ENCODE measurements at places on chromosomes 16 and 17.

GRCh38 chr17:16121915-16122314 is 93.4 kb downstream of the NCOR1 start:
- DNase-seq, result no peak

DNA sequence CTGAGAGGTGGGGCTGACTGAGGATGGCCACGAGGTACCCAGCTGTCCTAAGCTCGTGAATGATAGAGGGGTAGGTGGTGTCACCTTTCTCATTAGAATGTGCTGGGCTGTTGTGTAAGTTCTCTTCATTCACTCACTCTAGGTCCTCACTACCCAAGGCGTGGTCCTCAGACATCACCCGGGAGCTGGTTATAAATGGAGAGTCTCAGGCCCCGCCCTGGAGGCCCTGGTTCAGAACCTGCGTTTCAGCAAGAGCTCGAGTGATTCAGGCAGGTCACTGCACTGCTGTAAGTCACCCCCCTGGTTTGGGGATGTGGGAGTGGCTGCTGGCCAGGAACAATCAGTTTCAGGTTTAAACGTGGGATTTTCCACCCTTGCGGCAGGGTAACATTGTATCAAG is 139.8 kb downstream of the FOXL1 start:
- no peak for DNase-seq

GRCh38 chr17:41676058-41676419 is 12.6 kb upstream of the EIF1 start:
- DNase-seq, result no peak

DNA sequence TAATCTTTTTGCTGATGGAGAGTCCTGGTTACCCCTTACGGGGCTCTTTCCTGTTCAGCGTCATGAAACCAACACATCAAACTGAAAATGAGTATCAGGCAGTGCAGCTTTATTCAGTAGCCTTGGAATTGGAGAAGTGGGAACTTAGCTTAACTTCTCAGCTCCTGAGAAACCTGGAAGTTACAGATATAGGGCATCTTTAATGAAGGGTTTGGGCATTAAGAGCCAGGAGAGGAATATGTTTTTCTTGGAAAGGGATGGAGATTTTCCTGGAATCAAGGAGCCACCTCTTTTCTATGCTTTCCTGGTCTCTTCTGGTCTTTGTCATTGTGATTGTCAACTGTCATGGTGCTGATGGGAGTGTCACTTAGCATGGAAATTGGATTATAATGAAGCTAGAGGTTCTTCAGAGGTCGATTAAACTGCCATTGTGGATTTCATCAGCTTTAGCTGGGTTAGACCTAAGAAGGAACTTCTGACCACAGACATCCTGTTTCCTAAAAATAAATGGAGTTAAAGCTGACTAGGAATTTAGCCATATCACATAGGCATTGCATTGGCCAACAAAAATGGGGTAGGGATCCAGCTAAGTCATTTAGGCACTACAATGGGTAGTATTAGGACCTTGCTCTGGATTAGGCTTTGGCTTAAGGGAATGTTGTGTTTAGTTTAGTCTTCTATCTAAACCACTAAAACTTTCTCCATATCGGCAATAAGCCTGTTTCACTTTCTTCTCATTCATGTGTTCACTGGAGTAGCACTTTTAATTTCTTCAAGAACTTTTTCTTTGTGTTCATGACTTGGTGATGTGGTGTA is 186.4 kb downstream of the BCAS3 start:
- no peak for DNase-seq

DNA sequence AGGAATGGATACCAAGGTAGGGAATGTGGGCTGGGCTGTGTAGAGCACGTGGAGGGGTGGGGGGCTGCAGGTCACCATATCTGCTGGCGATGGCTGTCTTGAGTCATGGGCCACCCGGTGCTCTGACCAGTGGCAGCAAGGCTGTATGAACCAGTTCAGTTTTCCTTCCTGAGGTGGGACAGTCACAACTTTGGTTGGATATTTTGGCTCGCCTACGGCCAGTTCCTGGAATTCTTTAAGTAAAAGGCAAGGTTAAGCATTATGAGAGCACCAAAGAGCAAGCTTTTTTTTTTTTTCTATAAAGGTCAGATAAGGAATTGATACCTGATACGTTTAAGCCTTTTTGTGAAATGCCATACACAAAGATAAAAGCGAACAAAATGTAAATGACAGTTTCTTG is 81.9 kb downstream of the USP22 start:
- DNase-seq, result no peak

- DNase-seq, result no peak
These were observed 4.5 kb upstream of the CNP start for GRCh38 chr17:41962111-41962510.

DNA sequence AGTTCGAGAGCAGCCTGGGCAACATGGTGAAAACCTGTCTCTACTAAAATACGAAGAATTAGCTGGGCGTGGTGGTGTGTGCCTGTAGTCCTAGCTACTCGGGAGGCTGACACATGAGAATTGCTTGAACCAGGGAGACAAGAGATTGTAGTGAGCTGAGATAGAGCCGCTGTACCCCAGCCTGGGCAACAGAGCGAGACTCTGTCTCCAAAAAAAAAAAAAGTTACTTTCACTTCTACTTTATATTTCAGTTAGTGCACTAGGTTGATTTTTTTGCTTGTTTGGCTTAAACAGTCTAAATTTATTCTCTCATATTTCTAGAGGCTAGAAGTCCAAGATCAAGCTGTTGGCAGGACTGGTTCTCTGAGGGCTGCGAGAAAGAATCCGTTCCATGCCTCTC is 13.4 kb downstream of the CCDC102A start:
- no peak for DNase-seq

GRCh38 chr16:75317532-75317931 is 66.1 kb upstream of the BCAR1 start:
- DNase-seq, result no peak
